ENCODE measurements at places on chromosomes 1 and 21.

- no peak for DNase-seq
Observed at GRCh38 chr1:158516966-158517365, 37.2 kb downstream of the OR6Y1 start.

- DNase-seq: no peak
Observed at GRCh38 chr21:31351438-31351837, 7.4 kb upstream of the TIAM1 start.

- no peak for DNase-seq
Observed at GRCh38 chr1:56534130-56534651, 45.2 kb downstream of the PLPP3 start.

GRCh38 chr1:238029126-238029525 lies 138.4 kb upstream of the ZP4 start:
- no peak for DNase-seq

DNA sequence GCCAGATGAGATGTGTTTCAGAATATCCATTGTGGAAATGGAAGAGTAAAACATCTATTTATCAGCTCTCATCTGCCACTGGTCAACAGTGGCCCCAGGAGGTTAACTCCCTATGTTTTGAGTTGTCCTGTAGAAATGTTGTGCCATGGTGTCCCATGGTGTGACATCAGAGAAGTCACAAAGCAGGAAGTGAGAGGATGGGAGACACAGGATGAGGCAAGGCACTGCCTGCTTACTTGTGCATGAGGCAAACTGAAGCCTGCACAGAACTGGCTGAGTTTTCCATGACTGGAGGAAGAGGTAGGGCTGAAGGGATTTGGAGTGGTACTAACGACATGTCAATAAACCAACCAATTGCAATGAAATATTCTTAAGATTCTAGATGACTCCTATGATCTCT lies 131.5 kb upstream of the ZNF644 start:
- no peak for DNase-seq

- DNase-seq: no peak
Observed at GRCh38 chr1:30749691-30750583, 7.6 kb downstream of the LAPTM5 start.

- peak; percentile 21 for DNase-seq
Observed at GRCh38 chr1:231724876-231725647, 98.5 kb downstream of the DISC1 start.

DNA sequence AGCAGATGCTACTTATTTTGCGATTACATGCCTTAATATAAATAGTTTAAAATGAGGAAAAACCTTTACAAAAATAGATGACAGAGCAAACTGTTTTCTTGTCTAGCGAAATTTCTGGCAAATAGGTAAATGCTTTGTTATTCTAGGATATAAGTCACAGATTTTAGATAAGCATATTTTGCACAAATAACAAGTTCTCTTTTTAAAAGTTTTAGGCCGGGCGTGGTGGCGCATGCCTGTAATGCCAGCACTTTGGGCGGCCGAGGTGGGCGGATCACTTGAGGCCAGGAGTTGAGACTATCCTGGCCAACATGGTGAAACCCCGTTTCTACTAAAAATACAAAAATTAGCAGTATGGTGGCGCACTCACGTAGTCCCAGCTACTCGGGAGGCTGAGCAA lies 20.3 kb upstream of the ERRFI1 start:
- DNase-seq: no peak

DNA sequence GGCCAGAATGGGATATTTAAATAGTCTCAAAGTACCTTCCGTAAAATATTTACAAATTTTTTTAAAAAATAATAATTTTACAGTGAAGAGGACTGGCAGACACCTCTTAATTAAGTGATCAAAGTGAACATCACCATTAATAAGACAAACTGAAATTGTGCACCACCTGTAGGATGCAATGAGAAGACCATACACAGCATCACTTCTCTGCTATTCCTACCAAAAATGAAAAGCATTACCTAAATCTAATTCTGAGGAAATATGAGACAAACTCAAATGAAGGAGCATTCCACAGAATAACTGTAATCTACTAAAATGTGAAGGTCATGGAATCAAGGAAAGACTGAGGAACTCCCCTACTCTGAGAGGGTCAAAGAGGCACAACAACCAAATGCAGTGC lies 68.2 kb upstream of the PRDX6 start:
- DNase-seq: no peak

DNA sequence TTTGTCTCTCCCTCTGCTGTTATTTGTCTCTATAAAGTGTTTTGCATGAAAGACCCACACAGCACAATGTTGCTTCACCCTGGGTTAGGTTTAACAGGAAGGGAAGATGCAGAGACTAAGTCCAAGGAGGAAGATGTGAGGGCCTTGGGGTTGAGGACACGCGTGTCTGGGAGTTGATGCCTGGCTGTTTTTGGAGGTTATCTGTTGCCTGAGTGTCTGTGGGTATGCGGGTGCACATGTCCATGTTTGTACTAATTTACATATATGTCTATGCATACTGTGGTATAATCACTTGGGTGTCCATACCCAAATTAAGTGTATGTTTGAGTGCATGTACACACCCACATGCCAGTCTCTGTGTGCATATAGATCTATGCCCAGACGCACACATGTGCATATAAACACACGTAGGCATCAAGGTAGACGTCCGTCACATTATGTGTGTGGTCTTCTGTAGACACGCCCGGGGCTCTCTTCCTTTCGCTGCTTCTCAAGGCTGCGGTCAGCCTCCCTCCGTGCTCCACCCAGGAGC lies 962 bp upstream of the MAN1C1 start:
- DNase-seq: no peak

- no peak for DNase-seq
Observed at GRCh38 chr1:93774707-93775106, 93.1 kb upstream of the BCAR3 start.

GRCh38 chr1:3956527-3957170 lies 56.6 kb upstream of the C1orf174 start:
- DNase-seq: no peak

- no peak for DNase-seq
Observed at GRCh38 chr1:205521686-205522085, 17.2 kb downstream of the CDK18 start.

DNA sequence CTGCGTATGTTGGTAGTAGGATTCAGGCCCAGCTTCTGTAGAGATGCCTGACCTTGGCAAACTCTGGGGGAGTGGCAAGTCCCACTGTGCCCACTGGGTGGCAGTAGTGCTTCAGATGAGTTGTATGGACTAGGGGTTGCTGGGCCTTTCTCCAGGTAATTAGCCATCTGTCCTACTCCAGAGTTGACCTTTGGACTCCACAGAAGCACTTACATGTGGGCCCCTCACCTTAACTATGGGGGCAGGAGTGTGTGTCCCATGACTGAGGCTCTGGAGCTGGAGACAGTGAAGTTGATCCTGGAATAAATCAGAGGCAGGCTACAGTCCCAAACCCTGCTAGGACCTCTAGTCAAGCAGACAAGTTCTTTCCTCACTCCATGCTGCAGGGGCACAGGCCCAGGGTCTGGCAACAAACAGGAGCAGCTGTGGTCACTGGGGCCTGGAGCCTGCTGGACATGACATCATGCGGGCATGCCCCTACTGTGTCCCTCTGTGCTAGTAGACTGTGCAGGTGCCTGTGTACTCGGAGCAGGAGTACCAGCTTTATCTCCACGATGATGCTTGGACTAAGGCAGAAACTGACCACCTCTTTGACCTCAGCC lies 4.6 kb downstream of the DMAP1 start:
- DNase-seq: peak; percentile 83

GRCh38 chr1:205714190-205714905 lies 34.0 kb upstream of the SLC45A3 start:
- DNase-seq: no peak

DNA sequence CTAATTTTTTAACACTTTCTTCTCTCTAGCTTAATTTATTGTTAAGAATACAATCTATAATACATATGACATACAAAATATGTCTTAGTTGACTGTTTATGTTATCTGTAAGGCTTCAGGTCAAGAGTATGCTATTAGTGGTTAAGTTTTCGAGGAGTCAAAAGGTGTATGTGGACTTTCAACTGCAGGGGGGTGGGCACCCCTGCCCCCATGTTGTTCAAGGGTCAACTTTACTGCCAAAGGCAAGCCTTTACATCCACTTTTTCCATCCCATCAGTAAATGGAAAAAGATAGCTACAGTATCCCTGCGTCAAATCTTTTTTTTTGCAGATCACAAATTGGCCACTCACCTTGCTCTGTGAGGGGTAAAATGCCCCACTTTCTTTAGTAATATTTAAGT lies 6.3 kb downstream of the METTL18 start:
- no peak for DNase-seq

DNA sequence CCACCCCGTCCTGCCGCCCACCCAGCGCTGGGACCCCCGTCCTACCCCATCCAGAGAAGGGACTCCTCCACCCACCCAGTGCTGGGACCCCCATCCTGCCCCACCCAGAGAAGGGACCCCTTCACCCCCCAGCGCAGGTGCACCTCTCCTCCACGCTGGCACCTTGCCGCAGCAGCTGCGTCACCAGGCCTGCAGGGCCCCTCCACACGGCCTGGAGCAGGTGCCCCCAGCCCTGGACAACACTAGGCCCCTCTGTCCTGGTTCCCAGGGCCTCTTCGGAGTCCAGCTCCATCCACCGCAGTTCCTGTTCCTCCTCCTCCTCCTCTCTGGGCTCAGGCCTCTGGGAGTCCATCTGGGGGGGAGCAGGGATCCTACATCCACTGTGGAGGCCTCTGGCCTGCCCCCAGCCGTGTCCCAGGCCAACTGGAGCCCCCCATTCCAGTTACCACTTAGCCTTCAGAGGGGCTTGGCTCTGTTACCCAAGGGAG lies 378 bp downstream of the ANKRD65 start:
- peak; percentile 23 for DNase-seq

DNA sequence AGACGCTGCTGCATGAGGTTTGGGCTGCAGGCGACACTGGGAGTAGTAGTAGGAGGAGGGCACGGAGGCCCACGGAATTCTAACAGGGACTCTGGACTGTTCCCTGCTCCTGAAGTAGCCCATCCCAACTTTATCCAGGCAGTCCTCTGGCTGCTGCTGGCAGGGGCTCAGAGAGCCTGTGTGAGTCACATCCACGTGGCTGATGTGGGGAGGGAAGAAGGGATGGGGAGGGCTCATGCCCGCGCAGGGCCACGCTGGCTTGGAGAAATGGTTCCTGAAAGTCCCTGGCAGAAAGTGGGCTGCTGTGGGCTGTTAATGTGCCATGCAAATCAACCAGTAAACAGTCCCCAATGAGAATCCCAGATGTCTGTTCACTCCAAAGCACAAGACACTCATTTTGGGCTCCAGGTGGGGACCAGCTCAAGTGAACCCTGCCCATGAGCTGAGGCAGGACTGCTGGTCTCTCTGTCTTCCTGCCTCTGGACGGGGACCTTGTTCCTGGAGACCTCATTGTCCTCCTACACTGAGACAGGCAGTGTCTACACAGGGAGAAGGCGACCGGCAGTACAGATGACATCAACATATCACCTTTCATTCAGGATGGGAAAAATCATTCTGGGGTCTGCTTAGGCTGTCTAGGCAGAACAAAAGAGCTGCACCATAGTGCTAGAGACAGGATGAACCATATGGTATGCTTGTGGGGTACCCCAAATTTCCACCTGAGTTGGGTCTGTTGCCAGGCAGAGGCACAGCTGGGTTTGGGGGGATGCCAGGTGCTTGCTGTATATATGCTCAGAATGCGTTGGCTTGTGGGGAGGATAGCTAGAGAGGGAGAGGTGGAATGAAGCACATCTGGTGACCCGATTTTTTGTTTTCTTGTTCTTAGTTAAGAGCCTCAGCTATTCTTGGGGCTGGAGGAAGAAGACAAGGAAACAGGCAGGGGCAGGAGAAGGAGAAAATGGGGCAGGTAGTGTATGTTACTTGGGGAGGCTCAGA lies 57.9 kb upstream of the FMOD start:
- no peak for DNase-seq

GRCh38 chr1:200654660-200655059 lies 15.0 kb downstream of the DDX59 start:
- DNase-seq: no peak

DNA sequence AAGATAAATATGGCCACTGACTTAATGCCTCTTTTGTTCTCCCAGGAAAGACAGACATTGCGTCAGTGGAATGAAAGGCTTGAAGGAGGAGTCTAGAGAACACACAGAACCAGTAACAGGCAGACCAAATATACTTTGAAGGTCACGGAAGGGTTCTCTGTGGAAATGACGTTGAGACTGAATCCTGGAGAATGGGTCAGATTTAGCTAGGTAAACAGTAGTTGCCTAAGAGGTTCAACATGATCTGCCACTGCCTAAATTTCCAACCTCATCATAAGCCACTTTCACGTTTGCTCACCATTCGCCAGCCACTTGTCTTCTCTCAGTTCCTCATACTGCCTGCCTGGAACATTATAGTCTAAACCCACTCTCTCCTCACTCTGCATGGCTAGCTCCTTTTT lies 20.5 kb downstream of the PLA2G4A start:
- peak; percentile 4 for DNase-seq

- DNase-seq: no peak
Observed at GRCh38 chr1:81949421-81949820, 148.7 kb downstream of the ADGRL2 start.

GRCh38 chr1:172184506-172185191 lies 235.8 kb upstream of the C1orf105 start:
- DNase-seq: no peak

DNA sequence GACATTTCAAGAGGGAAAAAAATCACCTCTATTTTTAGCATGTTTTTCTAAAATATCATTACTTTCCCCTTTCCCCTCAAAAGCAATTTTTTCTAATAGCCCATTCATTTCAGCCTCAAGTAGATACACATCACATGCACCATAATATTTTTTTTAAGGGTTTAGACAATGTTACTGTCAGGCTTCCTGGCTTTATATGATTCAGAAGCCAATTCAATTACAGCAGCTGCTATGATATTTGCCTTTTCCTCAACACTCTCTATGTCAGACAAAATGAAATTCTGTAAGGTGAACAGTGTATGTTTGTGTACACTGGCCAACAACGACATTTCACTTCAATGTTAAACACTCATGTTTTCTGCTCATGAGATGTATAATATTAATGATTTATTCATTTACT lies 46.5 kb downstream of the OMA1 start:
- no peak for DNase-seq

- DNase-seq: no peak
Observed at GRCh38 chr1:91585982-91586381, 85.3 kb downstream of the CDC7 start.

- no peak for DNase-seq
Observed at GRCh38 chr1:22055463-22055862, 3.0 kb downstream of the CDC42 start.

DNA sequence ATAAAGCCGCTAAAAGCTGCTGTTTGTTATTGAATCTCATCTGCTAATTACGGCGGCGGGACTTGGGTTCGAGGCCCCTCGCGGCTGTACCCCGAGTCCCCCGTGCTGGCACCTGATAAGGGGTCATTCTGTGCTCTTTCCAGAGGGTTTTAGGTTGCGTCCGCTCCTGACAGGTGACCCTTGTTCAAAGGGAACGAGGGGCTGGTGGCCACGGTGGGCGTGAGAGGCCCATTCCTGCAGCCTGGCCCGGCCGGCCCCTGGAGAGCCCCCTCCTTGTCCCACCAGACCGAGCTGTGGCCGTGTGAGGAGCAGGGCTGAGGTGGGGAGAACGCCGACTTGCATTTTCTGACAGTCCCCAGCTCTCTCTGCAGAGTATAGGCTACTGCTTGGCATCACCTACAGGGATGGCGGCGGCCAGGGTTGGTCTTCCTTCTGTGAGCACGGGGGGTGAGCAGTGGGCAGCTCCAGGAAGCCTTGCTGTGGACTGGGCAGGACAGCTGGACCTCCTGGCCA lies 12.2 kb downstream of the PRDM16 start:
- no peak for DNase-seq

GRCh38 chr1:92730476-92730875 lies 54.4 kb downstream of the EVI5 start:
- DNase-seq: no peak

GRCh38 chr1:4460052-4460451 lies 194.4 kb upstream of the AJAP1 start:
- no peak for DNase-seq

- no peak for DNase-seq
Observed at GRCh38 chr1:201422026-201422425, 496 bp upstream of the TNNI1 start.

Measured in HuH-7.5 (cell line).